ENCODE measurements at places on chromosomes 1 and 21.

DNA sequence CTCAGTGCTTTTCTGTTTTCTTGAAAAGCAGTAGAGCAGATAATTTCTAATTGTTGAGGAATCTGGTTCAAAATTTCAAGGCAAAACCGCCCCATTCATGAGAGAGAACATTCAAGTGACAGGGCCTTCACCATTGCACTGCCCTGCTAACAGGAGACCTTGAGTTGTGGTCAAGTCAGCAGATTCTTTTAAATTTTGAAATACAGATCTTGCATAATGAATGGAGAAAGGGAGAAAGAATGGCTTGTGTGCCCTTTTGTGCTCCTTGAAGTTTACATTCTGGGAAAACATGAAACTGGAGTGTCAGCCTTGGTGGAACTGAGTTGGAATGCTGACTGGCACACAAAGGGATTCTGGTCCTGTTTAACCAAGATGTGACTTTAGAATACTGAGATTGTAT is 164.5 kb upstream of the UBE2U start:
- peak; percentile 44 for DNase-seq

GRCh38 chr1:82586473-82586872 is 785.7 kb downstream of the ADGRL2 start:
- DNase-seq = no peak

- no peak for DNase-seq
These were observed 27.6 kb downstream of the CFAP74 start for GRCh38 chr1:1976031-1976430.

- DNase-seq = no peak
These were observed 17.4 kb downstream of the DEPDC1 start for GRCh38 chr1:68479501-68479900.

GRCh38 chr1:243481101-243481500 is 225.3 kb downstream of the SDCCAG8 start:
- no peak for DNase-seq
